ENCODE measurements at places on chromosomes 7 and 10. TPM values are rescaled to one million over a fixed set of nuclear protein-coding genes. Genes with fewer than 3 reads are reported as not detected.

DNA sequence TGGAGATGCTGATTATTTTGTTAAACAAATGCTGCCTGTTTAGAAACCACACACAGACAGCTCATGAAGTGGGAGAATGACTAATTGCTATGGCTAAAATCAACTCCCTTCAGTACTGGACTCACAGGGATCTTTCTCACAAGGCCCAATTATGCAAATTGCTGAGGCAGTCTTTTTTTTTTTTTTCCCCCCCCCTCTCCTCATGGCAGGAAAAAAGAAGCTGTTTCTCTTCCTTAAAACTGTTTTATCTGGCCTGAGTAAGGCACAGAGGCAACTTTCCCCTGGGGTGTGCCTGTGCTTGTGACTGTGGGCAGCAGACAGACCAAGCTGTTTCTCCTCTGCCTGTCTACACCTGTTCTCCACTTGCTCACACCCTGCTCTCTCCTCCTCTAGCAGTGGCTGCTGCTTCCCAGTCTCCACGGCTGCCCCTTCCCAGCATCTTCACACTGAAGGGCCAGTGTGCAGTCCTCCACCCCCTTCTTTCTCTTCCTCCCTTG, 65.4 kb upstream of the STEAP1B start:
- no peak overlapping the region for H3K27ac ChIP-seq
- H3K4me1 ChIP-seq: peaks cover 28% of the 10 kb centered on the region
- no peaks in the 10 kb centered on the region for H3K36me3 ChIP-seq
- DNase-seq: no peak
- H3K27me3 ChIP-seq: no peaks in the 10 kb centered on the region

- no peaks in the 10 kb centered on the region for H3K4me1 ChIP-seq
- no peaks in the 10 kb centered on the region for H3K27me3 ChIP-seq
- H3K27ac ChIP-seq: no peak overlapping the region
- H3K4me3 ChIP-seq: no peak overlapping the region
Observed at GRCh38 chr10:13485623-13486022, 43.2 kb downstream of the BEND7 start.

The CPXM2 gene
- not detected for total RNA-seq

The SLC13A4 gene
- total RNA-seq: not detected

DNA sequence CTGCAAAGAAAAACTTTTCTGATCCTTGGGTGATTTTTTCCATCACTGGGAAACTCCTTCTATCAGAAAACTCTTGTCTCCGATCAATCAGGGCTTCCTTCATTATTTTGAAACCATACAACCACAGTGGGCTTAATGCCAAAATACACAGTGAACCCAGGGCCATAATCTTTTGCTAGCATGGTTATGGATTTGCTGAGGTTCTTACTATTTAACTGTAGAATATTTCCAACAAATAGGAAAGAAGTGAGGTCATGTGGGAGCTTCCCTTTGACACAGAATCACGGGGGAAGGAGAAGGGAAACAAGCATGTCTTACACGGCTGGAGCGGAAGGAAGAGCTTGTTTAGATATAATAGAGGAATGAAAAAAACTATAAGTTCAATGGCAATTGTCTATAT, 1241.7 kb downstream of the REEP3 start:
- no peak overlapping the region for H3K4me3 ChIP-seq
- DNase-seq: no peak
- no peaks in the 10 kb centered on the region for H3K4me1 ChIP-seq
- H3K36me3 ChIP-seq: no peaks in the 10 kb centered on the region
- H3K27me3 ChIP-seq: no peaks in the 10 kb centered on the region

The AQP1 gene
- 0.13 TPM for total RNA-seq
